ENCODE measurements at places on chromosomes 12 and 14.

- DNase-seq = no peak
Measured at GRCh38 chr14:55073856-55074255, 22.4 kb downstream of the MAPK1IP1L start.

- no peak for DNase-seq
Measured at GRCh38 chr14:55645845-55646832, 66.1 kb downstream of the KTN1 start.

GRCh38 chr14:75213172-75213571, 36.8 kb upstream of the TMED10 start:
- DNase-seq = no peak

- DNase-seq = no peak
Measured at GRCh38 chr12:79933532-79934264, 1.2 kb downstream of the PPP1R12A start.

GRCh38 chr14:64880221-64881121, 764 bp upstream of the SPTB start:
- peak; percentile 25 for DNase-seq

- DNase-seq = no peak
Measured at GRCh38 chr14:71441126-71441525, 491.1 kb upstream of the RGS6 start.

DNA sequence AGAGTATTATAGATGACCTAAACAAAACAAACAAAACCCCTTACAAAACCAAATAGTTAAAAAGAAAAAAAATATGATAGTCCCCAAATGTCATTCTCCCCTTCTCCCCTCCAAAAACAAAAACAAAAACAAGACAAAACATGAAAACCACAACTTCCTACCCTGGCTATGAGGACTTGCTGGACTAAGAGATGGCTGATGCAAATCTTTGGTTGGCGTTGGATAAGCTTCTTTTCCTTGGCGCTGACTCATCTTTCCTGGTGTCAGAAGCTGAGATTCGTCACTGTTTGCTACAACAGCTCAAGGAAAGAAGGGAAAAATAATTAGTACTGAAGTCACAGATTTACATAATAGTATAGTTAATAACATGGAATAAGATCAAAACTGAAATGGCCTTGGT, 102.5 kb upstream of the BBS10 start:
- no peak for DNase-seq

DNA sequence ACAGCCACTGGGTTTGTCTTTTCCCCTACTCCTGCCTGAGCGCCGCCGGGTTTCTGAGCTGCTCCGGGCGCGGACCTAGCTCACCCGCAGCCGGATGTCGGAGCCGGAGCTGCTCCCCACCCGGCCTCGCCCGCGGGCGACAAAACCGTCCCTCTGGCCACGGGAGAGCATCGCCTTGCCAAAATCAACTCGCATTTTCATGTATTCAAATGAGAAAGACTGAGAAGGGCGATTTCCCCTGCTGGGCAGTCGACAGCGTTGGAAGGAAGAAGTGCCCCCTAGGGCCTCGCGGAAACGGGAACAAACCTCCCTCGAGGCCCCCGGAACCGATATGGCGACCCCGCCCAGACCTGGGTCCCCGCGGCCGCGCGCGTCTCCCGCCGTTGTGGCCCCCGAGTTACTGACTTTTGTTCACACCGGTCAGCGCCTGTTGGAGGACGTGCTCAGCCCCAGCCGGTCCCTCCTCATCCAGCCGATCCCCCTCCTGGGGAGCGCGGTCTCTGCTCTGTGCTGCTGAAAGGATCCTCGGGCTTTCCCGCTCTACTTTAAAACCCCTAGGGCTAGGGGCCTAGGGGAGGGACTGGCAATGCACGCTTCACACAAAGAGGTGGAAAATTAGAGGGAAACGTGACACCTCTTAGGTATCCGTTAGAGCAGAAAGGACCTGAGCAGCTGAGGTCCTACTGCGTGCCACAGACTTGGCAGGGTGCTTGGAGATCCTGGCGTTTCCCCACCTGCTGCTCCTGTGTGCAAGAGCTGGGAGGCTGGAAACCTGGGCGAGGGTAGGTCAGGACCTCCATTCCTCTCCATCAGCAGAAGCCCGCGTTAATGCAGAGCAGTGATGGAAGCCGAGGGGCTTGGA, 4.3 kb downstream of the TTC6 start:
- DNase-seq = no peak

- DNase-seq = no peak
Measured at GRCh38 chr12:53744130-53744441, 7.7 kb downstream of the CISTR start.

- no peak for DNase-seq
Measured at GRCh38 chr12:47165934-47166333, 86.2 kb upstream of the AMIGO2 start.

DNA sequence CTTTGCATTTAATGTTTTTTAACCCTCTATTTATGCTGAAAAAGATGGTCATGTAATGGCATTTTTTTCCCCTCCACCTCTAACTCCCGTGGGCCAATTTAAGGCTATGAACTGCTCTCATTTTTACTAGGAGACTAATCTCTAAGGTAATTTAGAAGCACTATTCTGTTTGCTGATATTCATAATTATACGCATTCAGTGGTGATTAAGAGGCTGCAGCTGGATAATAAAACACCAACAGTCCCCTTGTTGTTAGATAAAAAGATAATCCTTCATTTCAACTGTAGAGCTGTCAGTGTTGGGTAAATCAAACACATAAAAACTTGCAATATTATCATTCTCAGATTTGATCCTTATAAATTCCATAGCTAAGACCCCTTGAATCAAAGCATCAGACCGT, 8.9 kb downstream of the MYO1H start:
- DNase-seq = no peak

DNA sequence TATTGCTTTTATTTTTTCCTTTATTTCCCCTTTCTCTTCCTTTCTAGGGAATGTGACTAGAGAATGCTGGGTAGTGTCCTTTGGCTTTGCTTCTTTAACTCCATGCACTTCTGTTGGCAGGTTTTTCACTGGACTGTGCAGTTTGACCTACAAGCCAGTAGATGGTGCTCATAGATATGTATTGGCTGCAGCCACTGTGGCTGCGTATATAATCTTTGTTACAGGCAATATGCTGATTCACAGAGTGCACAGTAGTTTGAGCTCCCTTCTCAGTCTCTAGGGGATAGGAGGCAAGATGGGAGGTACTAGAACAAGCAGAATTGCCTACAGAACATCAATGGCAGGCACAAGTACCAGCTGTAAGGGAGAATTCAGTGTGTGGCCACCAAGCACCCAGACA, 503.5 kb downstream of the LRFN5 start:
- DNase-seq = no peak

DNA sequence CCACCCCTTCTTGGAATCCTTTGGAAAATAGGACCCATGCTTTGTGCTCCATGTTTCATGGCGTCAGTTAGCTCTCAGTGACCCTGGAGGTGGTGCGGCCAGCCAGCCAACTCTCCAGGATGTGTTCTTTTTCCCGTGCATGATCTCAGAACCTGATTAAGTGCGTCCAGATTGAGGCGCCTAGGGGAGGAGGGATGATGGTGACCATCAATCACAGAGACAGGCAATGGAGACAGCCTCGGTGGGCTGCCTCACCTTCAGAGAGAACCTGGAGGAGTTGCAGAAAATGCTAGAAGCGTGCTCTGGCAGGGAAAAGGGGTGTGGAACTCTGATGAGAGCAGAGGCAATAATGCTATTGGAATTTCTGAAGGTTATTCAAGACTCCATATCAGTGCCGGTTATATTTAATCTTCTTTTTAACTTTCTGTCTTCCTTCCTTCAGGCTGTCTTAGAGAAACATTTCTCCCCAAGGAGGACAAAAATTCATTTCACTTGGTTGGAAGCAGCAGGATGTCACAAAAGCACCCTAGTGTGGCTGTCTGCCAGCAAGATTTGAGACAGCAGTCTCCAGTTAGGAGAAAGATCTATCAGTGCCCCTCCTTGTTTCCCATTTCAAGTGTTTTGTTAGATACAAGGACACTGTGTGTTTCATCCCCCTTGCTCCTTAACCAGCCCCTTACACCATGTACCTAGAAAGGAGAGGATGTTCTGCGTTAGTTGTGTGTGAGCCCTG, 53.3 kb upstream of the IGF1 start:
- no peak for DNase-seq

GRCh38 chr12:111268738-111269572, 99.9 kb downstream of the PHETA1 start:
- no peak for DNase-seq

GRCh38 chr14:84458881-84459280, 1071.1 kb upstream of the FLRT2 start:
- DNase-seq = no peak

DNA sequence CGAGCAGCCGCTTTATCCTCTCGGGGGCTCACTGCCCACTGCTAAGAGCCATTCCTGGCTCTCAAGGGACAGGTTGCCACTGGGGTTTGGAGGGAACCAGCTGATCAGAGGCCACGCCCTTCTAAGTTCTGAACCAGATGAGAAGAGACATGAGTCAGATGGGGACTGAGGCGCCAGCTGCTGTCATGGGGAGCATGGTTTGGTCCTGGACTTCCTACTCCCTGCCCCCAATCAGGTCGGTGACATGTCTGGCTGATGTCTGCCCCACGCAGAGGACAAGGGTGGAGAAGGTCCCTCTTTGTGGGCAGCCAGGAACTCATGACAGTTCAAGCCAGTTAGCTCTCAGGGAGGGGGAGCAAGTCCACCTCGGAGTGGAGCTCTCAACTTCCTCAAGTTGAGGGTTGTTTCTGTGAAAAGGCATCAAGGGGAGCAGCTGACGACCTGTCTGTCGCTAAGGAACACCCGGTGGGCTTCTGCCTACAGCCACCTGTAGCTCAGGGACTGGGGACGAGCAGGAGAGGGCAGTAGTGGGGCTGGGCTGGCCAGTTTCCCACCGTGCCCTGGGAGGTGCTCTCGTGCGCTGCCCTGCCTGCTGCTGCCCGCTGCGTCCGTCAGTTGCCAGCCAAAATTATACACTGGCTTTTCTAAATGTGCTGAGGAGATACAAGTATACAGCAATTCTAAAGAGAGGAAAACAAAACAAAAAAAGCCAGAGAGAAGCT, 20.5 kb downstream of the PSMC1 start:
- no peak for DNase-seq

- no peak for DNase-seq
Measured at GRCh38 chr12:127008755-127009403, 1258.1 kb upstream of the TMEM132C start.

GRCh38 chr12:105587237-105587636, 256.7 kb downstream of the C12orf75 start:
- no peak for DNase-seq

- no peak for DNase-seq
Measured at GRCh38 chr12:124024776-124025175, 51.8 kb downstream of the ZNF664 start.

- DNase-seq = no peak
Measured at GRCh38 chr14:36067428-36068187, 108.9 kb downstream of the PTCSC3 start.

DNA sequence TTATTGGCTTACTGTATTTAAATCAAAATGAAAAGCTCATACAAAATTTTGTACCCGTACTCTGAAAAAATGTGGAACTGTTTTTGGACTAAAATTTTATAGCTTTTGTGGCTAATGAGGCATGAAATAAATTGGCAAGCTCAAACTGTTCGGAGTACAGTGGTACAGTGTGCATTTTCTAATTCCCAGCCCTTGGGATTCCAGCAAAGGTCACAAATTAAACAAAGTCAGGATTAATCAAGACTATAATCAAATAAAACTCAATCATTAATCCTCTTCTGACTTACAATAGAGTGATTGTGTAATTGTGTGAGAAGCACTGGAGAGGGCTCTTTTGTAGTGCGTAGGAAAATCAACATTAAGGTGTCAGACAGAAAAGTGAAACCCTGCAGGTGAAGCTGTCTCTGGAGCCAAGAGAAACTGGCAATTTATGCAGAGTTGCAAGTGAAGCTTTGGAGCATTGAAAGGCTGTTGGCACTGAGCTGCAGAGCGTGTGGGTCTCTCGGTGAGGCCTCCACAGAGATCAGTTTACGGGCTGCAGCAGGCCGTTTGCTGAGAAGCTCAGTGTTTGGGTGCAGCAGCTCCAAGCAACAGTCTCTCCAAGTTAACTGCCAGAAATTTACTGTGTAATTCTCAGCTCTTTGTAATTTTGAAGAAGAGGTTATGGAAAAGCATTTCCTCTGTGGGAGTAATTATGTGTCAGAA, 275.9 kb downstream of the FBXL14 start:
- no peak for DNase-seq

DNA sequence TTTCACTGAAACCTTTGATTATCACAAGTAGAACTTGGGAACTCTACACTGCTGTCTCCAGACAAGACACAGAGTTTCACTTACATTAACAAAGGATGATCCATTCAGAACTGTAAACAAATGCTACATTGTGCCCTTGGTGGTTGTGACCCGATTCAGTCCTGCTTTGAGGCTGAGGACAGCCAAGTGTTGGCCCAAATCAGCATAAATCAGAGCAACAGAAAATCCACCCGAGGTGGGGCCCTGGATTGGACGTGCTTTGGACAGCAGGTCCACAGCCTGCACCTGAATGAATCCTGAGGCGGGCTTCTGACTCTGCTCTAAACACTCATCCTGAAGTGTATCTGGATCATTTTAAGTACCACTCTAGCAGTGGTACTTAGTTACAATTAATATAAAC, 68.8 kb downstream of the PPP2R5C start:
- DNase-seq = no peak

DNA sequence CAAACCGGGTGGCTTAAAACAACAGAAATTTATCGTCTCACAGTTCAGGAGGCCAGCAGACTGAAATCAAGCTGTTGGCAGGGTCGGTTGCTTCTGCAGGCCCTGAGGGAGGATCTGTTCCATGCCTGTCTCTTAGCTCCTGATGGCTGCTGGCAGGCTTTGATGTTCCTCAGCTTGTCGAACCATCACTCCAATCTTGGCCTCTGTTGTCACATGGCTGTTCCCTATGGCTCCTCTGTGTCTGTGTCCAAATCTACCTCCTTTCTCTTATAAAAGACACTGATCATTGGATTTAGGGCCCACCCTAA, 14.0 kb downstream of the NFATC4 start:
- DNase-seq = no peak

DNA sequence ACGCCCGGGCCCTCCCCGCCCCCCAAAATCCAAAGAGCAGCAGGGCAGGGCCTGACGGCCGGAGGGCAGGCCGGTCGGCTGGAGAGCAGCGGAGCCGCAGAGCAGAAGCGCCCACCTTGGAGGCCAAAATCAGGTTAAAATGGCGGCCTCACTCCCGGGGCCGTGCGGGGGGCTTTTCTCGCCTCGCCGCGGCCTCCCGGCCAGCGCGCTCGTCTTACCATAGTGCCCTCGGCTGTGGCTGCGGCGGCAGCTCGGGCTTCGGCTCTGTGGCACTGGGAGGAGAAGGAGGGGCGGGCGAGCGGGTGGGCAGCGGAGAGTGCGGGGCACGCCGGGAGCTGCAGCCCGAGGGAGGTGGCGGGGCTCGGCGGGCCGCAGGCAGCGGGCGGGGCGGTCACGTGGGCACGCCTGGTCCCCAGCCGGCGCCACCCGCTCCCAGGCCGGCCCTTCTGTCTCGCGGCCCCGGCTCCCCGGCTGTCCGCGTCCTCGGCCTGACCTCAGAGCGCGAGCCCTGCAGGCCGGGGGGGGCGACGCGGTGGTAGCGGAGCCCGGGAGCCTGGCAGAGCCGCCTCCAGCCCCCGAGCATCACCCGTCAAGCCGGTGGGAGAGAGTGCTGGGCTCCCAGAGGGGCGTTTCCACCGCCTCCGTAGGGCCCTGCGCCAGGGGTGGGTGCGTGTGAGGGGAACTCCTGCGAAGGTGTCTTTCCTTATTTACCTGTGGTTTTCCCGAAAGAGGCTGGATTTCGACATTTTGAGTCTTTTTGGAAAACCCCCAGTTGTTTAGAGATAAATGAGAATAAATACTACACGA, at the start of gene CFL2:
Gene CFL2 (minus strand): TSS at position 274 of the 807 bp plus-strand sequence. CDS start 53 bp downstream, at position 221.
- DNase-seq = peak; percentile 72

- peak; percentile 39 for DNase-seq
Measured at GRCh38 chr14:21557084-21557901, 22.6 kb downstream of the OR10G3 start.

- DNase-seq = no peak
Measured at GRCh38 chr14:93008381-93008780, 85.4 kb downstream of the CHGA start.
